ENCODE measurements at places on chromosomes 2 and 18. TPM values are rescaled to one million over a fixed set of nuclear protein-coding genes. Genes with fewer than 3 reads are reported as not detected.
A peak's percentile ranks its signal among the peaks of the same experiment; 100 is the strongest.

Gene INHA
- polyA plus RNA-seq: 0.96 TPM

- DNase-seq: no peak
Measured at GRCh38 chr2:158995677-158996049, 27.2 kb downstream of the TANC1 start.

- peak; percentile 31 for DNase-seq
Measured at GRCh38 chr2:204869132-204869823, 324.0 kb downstream of the PARD3B start.

GRCh38 chr2:176390276-176391147 is 121.3 kb downstream of the MTX2 start:
- peak; percentile 12 for DNase-seq

Gene GREB1L
- 0.01 TPM for polyA plus RNA-seq

Gene LAMA1
- 15.5 TPM for polyA plus RNA-seq

DNA sequence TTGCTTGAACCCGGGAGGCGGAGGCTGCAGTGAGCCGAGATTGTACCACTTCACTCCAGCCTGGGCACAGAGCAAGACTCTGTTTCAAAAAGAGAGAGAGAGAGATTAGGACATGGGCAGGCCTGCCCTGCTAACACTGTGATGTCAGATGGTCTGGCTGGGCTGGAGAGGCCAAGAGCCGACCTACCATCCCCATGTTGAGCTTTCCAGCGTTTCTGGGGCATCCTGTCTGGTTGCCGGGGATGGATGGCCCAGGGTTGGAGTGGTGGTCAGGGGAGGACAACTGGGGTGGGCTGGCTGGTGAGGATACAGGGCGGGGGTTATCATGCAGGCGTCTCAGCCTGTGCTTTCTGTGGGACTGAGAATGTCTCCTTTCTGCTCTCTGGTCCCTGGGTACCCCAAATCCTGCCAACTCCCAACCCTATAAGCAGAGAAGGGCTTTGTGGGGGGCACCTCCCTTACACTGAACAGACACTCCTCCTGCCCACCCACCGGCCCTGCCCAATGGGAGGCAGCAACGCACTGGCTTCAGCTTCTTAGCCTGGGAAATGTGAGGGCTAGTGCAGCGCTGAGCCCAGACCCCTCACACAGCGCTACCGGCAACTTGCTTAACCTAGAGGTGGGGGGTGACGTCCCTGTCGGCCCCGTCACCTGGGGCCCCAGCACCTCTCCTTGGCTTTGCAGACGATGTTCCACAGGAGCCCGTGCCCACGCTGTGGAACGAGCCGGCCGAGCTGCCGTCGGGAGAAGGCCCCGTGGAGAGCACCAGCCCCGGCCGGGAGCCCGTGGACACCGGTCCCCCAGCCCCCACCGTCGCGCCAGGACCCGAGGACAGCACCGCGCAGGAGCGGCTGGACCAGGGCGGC is 5.4 kb downstream of the SNORC start:
- DNase-seq: no peak

Gene SERPINB12
- polyA plus RNA-seq: not detected

Gene ARHGAP28
- 1.3 TPM for polyA plus RNA-seq

DNA sequence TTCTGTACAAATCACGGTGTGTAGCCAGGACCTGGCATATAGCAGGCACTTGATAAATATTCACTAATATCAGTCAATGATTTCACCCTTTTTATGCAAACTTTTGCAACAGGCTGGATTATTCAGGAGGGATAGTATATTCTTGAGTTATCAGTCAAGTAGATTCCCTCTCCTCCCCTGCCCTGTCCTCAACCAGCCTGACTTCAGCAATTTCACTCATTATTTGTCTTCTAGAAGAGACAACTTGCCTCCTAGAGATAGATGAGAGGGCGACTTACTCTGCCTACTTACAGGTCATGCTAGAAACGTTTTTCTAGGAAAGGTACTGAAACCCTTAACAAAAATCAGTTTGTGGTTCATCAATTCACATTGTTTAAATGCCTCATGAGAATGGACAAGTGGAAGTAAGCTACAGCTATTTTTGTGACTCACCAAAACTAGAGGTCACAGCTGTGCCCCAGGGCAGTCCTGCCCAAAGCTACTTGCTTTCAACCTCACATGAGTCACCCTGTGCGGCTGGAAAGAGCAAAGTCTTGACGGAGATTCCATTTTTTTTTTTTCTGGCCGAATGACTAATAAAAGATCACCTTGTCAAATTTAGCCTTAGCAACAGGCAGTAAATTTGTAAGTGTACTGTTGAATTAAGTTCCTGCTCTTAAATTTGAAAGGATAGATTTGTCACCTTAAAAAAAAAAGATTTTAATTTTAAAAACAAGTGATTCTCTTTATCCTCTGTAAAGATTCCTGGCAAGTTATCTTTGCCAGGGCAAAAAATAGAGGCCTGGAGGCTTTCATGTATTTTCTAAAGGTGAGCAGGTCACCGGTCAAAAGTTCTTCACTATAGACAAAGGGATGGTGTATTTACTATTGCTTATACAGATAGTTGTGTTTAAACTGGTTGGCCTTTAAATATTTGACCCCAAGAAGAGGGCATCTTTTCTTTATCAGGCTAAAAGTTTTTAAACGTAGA is 109.0 kb upstream of the SLC35G4 start:
- peak; percentile 98 for DNase-seq

DNA sequence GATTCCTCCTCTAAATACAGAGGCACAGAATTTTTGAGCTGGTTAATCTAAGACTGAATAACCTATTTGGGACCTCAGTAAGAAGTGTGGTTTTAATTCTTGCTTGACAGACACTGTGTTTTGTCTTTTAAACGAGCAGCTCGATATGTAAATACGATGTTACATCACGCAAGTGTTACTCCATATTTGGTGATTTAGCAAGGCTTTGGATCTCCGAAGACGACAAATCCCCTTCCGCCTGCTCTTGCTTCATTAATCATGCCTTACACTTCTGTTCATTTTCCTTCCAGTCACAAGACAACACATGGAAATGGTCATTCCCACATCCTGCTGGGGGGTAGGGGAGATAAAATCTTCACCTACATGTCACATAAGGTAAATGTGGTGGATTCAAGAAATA is 9.4 kb downstream of the BCL11A start:
- no peak for DNase-seq

Gene RUFY4
- not detected for polyA plus RNA-seq

DNA sequence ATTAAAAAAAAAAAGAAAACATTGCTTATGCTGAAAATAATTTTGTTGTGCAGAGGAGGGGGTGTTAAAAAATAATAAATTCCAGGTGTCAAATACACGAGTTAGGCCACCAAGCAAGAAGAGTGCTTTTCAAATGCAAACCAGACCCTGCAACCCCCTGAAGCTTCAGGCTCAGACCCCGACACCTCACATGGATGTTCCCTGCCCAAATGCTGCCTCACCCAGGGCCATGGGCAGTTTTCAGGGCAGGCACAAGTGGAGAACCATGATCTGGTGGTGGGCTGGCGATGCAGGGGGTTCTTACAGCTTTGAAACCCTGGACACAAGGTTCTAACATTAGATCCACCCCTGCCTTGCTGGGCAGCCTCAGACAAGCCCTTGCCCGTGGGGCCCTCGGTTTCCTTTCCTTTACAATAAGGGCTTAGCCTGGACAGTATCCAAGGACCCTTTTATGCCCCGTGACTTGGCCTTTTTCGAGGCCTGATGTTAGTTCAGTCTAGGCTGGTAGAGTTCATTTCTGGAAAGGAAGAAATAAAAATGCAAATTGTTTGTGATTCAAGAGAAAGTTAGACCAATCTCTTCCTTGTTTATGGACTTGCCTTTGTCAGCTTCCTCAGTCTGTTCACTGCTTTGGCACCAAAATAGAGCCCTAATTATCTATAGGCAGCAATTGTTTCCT is 168.7 kb downstream of the DDX1 start:
- DNase-seq: no peak

DNA sequence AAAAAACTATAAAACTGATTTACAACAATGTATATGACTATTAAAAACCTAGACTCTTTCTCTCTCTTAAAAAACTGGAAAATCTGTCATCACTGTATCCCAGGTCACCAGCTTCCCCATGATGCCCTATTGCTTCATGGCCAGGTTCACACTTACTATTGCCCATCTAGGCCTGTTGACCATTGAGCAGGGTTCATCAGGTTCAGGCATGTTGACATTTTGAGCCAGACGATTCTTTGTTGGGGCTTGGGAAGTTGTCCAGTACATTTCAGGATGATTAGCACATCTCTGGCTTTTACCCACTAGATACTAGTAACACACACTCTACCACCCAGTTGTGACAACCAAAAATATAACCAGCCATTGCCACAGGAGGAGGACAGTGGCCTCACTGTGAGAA is 26.9 kb upstream of the RAB27B start:
- DNase-seq: no peak

GRCh38 chr18:27921904-27922751 is 254.8 kb downstream of the CDH2 start:
- peak; percentile 68 for DNase-seq

GRCh38 chr18:2240311-2240705 is 331.0 kb downstream of the METTL4 start:
- DNase-seq: peak; percentile 12

GRCh38 chr2:120469426-120469825 is 123.5 kb downstream of the INHBB start:
- no peak for DNase-seq

GRCh38 chr2:212282671-212283261 is 255.8 kb downstream of the ERBB4 start:
- DNase-seq: no peak

DNA sequence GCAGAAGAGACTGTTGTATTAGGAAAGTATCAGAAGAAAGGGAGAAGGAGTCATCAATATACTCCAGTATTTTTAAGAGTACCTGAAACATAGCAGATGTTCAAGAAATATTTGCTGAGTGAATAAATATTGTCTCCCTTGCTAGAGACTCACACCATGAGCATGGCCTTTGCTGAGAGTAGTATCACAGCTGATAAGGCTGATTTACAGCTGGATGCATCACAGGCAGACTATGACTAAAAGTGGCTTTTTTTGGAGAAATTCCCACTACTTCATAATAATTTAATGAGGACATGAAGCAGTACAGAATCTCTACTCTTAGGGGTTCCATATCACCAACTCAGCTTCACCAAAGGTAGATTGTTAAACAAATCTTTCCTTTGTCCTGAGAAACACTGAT is 373.3 kb downstream of the RBM43 start:
- peak; percentile 72 for DNase-seq

DNA sequence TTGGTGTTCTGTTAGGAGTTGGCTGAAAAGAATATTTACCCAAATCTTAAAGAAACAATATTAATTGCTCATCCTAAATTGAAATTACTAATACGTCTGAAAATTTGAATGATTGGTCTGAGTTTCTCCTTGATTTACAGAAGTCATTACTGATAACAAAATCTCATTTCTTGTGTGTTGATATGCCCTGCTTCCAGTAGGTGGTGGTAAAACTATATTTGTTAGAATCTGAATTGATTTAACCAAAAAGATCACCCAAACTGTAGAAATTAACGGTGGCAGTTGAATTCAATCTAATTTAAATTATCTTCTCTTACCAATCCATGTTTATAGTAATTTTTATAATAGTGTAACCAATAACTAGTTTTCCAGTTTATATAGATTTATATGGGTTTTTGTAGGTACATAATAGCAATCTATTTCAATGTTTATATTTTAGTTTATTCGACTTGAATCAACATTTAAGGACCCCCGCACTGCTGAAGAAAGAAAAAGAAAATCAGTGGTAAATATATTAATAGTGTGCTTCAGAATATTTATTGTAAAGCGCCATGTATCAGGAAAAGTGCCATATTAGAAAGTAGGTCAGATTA is 38.3 kb downstream of the PAPOLG start:
- DNase-seq: peak; percentile 27

Gene FABP1
- polyA plus RNA-seq: not detected

Gene GCG
- polyA plus RNA-seq: not detected

Gene MSTN
- not detected for polyA plus RNA-seq

Gene RAB12
- 19.2 TPM for polyA plus RNA-seq

Gene DNAJC5G
- polyA plus RNA-seq: not detected

Gene IL1R1
- 11.3 TPM for polyA plus RNA-seq

DNA sequence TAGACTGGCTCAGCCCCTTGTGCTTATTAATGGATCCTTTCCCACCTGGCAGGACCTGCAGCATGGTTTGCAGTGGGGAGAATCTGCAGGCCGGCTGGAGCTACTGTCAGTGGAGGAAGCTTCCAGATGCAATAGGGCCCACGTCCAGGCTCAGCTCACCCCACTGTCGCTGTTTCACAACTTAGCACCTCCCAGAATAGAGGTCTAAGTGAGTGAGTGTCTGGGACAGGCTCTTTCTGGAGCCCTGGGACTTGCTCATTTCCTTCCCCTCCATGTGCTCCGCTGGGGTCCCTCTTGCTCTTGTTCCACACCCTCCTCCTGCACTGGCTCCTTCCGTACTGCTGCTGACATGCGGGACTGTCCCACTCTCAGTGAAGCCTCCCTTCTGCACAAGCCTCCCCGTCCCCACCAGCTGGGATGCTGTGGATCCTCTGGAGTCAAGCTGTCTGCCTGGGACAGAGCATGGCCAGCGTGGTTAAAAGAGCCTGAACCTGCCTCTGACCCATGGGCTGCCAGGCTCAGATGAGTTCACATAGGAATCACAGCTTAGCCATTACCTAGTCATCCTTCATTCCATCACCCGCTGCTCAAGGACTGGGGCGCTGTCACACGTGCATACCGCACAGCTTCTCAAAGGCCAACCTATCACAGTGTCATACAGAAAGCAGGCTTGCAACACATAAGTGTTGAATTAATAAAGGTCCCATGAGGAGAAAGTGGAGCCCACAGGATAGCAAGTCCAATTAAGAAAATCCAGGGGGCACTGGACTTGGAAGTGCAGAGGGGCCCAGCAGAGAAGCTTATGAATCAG is 135.9 kb downstream of the ACKR3 start:
- DNase-seq: no peak

GRCh38 chr2:138490673-138491494 is 10.7 kb upstream of the SPOPL start:
- no peak for DNase-seq

- DNase-seq: no peak
Measured at GRCh38 chr2:100142393-100142792, at the start of gene AFF3. Gene AFF3 (minus strand): TSS chr2:100142590. CDS start chr2:100104454, 38,136 bp downstream.

GRCh38 chr2:216916956-216917650 is 57.2 kb upstream of the TNP1 start:
- DNase-seq: no peak

Gene RGPD4
- not detected for polyA plus RNA-seq

DNA sequence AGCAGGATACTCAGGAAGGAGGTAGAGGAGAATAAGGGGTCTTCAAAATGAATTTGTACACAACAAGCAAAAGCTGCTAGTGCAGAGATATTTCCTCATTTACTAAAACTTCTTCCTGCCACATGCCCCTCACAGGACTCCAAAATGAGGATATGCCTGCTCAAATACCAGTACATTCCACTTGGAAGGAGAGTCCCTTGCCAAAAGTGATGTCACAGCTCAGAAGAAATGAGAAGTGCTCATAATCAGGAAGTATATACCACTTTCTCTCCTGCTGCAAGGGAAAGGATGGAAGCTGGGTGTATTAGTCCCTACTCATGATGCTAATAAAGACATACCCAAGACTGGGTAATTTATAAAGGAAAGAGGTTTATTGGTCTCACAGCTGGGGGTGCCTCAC is 87.7 kb upstream of the FSHR start:
- DNase-seq: peak; percentile 38

DNA sequence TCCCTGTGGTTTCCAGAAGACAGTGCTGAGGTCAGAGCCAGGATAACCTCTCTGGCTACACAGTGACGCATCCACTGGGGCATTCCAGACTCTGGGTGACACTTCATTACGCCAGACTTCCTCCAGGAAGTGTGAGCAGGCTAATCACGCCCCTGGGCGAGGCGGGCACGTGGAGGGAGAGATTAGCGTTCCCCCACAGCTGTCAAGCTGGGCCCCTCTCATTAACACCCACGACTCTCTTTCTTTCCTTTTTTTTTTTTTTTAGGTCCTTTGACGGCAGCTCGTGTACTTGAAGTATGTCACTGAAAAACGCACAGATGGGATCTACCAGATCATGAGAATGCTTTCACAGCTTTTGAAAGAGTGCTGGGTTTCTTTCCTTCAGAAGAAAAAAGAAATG is 274.6 kb downstream of the AFF3 start:
- DNase-seq: peak; percentile 85
